ENCODE measurements at places on chromosomes 11 and 22.

GRCh38 chr11:117835576-117835975, 11.0 kb upstream of the FXYD2 start:
- DNase-seq: no peak

- peak; percentile 53 for DNase-seq
Observed at GRCh38 chr11:34339149-34340064, 18.4 kb downstream of the ABTB2 start.

DNA sequence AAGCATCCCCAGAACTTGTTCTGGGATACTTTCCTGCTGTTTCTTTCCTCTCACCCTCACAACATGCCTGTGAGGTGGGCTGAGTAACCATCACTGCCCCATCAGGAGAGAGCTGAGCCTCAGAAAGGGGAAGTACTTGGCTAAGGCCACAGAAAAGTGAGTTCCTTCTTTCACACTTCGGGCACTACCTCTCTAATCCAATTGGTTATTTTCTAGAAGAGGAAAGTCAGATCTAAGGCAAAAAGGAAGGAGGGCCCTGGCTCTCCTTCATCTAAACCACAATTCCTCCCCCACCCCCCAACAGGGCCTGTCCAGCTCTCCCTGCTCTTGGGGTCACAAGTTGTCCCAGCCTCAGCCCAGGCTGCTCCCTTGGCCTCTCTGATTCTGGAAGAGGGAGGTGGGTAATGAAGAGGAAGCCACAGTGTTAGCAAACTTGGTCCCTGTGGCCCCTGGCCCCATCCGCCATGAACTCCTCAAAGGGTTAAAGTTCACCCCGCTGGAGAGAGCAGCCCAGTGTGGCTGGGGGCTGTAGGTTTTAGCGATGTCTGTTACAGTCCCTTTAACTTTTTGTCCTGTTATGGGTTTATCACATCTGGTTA, 34.0 kb downstream of the SLC22A12 start:
- DNase-seq: no peak

DNA sequence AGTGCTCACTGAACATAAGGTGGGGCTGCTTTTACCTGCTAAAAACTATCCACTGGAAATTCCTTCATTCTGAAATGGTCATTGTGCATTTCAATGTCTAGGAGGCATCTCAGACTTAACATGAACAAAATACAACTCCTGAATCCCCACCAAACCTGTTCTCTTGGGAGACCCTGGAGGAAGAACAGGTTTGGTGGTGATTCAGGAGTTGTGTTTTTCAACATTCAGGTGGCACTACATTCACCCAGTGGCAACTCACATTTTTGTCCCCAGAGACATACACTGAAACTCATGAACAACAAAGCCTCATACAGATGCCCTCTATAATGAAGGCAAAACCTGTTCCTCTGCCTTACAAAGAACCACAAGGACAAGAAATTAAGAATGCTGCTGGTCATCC, 64.3 kb upstream of the CYP2D6 start:
- DNase-seq: no peak

GRCh38 chr11:62186195-62186594, 3.8 kb upstream of the SCGB1D1 start:
- no peak for DNase-seq

- DNase-seq: peak; percentile 86
Observed at GRCh38 chr22:39176143-39176713, 23.7 kb upstream of the CBX7 start.

DNA sequence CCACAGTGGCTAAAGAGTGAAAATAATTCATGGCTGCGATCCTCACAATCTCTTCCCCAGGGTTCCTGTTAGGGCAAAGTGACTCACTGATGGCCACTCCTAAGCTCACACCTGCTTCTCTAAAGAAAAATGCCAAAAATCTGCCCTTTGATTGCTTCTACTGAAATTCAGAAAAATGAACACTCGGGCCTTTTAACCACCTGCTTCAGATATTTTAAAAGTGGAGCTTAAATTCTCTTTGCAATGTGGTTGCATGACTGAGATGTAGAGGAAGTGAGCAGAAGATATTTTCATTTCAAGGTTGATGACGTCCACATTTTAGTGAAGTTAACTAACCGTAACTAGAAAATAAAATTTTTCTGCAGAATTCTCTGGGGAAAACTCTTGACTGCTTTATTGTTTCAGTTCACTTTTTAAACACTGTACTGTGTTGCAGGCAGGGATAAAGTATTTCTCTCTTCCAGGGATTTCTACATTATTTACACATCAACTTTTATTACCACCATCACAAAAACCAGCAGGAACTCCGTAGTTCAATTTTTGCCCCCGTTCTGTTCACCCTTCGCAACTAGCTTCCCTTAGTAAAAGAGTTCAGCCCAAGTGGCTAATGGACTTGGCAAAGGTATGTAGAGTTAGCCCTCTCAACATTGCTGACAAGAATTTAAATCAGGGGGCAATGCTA, 8.5 kb downstream of the RAB30 start:
- peak; percentile 69 for DNase-seq

- DNase-seq: peak; percentile 17
Observed at GRCh38 chr11:9362393-9362863, 22.0 kb upstream of the IPO7 start.

- DNase-seq: no peak
Observed at GRCh38 chr11:93192163-93192562, 5.6 kb downstream of the SLC36A4 start.

DNA sequence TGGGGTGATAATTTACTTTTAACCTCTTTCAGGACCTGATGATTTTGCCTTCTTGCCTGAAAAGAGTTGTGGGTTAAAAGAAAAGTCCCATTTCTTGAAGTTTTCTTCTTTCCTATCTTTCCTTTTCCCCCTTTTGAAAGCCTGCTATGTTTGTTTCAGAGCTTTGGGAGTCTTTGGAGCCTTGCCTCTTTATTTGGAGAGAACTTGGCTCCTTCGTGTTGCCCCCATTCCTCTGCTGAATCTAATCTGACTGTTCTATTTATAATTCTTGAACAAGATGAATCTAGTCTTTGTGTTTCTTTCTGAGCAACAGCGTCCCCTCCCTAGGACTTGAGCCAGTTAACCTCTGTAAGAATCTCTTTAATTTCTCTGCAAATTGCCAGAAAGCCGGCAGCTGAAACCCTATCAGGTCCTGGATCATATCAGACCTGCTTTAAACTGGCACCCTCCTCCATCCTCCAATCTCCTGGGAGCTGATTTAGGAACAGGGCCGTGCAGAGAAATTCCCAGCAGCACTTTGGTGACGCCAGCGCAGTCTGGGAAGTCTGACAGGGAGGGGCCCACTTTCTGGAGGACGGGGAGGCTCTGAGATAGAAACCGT, 289.1 kb upstream of the SORL1-AS1 start:
- DNase-seq: no peak

DNA sequence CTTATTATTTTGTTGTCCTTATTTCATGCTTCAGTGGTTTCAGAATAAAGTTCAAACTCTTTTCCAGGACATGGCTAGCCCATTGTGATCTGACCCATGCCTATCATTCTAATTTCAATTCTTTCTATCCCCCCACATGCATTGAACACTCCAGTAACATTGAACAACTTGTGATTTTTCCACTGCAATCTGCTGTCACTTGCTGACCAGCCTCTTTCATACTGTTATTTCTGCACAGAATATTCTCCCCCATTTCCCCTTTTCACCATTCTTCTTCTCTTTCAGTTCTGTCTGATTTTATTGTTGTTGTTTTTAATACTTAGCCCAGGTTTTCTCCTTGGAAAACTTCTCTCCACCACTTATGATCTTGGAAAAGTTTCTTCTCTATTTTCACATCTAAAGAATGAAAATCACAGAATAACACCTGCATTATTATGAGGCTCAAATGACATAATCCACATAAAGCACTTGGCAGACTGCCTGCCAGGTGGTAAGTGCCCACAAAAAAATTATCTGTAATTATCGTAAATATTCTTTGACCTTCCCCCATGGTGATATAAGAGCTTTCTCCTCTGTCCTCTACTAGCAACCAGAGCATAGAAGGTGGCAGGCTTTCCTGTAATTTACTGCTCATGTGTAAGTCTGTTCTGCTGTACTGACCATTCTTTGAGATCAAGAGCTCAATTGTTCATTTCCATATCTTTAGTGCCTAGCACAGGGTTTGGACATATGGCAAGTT, 51.9 kb upstream of the EED start:
- DNase-seq: no peak

GRCh38 chr11:123822032-123822431, 15.9 kb upstream of the OR6M1 start:
- peak; percentile 32 for DNase-seq

DNA sequence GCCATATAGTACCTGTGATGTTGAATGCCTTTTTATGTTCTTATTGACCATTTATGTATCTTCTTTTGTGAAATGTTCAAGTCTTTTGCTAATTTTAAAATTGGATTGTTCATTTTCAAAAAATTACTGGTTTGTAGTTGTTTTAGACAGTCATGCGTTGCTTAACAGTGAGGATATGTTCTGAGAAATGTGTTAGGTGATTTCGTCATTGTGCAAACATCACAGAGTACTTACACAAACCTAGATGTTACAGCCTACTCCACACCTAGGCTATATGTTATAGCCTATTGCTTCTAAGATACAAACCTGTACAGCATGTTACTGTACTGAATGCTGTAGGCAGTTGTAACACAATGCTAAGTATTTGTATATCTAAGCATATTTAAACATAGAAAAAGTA, 32.5 kb downstream of the PDE3B start:
- no peak for DNase-seq

GRCh38 chr11:65112546-65113360, 1.1 kb downstream of the TM7SF2 start:
- no peak for DNase-seq

GRCh38 chr11:87861030-87861429, 314.2 kb downstream of the RAB38 start:
- DNase-seq: no peak

DNA sequence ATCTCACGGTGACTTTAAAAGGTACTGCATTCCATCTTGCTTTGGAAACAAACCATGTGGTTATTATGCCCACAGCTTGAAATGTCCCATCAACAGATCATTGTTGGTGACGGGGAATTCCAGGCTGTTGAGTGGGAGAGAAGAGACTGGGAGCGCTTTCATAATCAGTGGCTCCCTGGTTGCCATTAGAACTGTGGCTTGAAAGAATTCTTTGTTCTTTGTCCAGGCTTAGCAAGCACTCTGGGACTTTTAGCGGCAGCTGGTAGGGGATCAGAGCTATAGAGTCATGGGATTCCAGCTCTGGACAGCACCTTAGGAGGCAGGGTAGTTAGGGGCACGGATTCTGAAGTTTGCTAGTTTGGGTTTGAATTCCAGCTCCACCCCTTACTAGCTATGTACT, 22.0 kb downstream of the MMP20 start:
- peak; percentile 97 for DNase-seq

DNA sequence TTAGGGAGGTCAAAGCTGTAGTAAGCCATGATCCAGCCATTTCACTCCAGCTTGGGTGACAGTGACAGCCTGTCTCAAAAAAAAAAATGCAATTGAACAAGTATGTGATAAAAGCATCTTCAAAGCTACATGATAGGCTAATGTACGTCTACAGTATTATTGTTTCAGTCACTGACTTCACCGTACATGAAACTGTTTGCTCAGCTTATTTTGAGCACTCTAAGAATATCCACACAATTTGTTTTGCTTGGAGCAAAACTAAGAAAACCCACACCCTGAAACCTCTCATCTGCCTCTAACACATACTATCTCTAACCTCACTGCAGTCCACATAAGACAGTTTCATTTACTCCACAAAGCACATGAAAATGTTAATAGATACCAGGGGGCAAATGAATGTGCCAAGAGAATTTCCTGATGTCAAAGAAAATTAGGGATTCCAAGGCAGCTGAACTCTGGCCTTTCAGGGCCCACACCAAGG, 60.7 kb downstream of the KCNA4 start:
- no peak for DNase-seq

- DNase-seq: no peak
Observed at GRCh38 chr11:11574373-11575287, 47.2 kb downstream of the GALNT18 start.

GRCh38 chr11:108369064-108369463, 98.3 kb downstream of the C11orf65 start:
- no peak for DNase-seq

- DNase-seq: no peak
Observed at GRCh38 chr22:29738118-29738815, 18.5 kb downstream of the CABP7 start.

DNA sequence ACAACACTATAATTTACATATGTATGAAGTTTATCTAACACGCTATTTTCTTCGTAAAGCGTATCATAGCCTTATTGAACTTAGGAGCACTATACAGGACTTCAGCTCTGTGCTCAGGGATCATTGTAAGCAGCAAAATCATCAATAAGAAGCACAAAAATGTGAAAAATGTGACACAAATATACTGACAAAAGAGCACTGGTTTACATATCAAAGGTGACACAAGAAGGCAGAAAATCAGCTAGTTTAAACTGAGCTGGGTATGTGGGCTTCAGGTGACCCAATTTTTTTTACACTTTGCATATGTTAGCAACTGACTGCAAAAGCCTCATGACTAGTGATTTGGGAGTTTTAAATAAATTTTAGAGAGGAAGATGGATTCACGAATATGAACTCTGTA, 215.2 kb upstream of the CHORDC1 start:
- no peak for DNase-seq

DNA sequence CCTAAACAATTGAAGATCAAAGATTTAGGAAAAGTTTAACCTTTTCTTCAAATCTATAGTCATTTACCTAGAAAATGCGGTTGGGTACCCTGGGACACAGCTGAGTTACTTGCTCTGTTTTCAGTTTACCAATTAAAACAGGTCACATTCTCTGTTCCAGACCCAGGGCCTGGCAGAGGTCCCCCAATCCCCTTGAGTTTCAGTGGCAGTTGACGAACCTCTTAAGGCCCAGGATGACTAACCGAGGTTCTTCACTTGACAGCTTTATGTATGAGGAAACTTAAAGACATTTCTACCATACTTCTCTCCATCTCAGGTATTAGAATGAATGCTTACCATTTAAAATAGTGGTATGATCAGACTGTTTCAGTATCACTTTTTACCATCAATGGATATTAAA, 16.3 kb downstream of the LDHAL6A start:
- no peak for DNase-seq

- DNase-seq: peak; percentile 70
Observed at GRCh38 chr22:42437488-42438292, 5.5 kb upstream of the NFAM1 start.

DNA sequence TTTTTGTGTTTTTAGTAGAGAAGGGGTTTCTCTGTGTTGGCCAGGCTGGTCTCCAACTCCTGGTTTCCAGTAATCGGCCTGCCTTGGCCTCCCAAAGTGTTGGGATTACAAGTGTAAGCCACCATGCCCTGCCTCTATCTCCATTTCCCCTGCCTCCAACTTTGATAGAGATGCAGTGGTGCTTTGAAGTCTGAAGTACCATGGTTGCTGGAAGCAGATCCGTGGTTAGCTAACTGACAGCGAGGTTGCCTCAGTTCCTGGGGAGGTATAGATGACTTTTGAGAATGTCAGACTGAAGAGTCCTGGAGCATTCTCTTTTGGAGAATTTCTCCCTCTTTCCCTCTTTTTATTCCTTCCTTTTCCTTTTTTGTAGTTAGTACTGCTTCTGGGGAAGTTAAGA, 111.5 kb upstream of the RRM1 start:
- DNase-seq: no peak

Measured in M059J (cell line).